ENCODE measurements at places on chromosomes 5 and 9.
A peak's percentile ranks its signal among the peaks of the same experiment; 100 is the strongest.

GRCh38 chr9:115680231-115680630 is 473.4 kb upstream of the PAPPA start:
- DNase-seq = no peak

- DNase-seq = no peak
These were observed 567 bp upstream of the SPIN1 start for GRCh38 chr9:88387552-88388202.

GRCh38 chr5:90718387-90718786 is 159.8 kb downstream of the ADGRV1 start:
- no peak for DNase-seq

DNA sequence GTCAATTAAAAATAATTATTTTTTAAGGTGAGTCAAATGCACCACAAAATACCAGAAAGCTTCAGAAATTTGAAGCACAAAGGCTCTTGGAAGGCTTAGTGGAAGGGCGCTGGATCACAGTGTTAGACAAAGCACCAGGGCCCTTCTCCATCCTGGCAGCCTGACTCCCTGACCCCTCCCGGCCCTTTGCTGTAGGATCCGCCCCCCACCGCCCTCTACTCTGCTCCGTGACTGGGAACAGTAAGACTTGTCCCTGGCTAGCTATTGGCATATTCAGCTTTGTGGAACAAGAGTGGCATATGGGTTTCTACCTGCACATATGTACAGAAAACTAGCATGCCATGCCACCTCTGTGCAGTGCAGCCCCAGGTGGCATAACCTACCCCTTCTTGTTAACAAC is 222.1 kb downstream of the SYK start:
- no peak for DNase-seq

- peak; percentile 12 for DNase-seq
These were observed 28.7 kb downstream of the DNAJC21 start for GRCh38 chr5:34957857-34958690.

- DNase-seq = no peak
These were observed 181.1 kb downstream of the PDZD2 start for GRCh38 chr5:31819926-31820516.

DNA sequence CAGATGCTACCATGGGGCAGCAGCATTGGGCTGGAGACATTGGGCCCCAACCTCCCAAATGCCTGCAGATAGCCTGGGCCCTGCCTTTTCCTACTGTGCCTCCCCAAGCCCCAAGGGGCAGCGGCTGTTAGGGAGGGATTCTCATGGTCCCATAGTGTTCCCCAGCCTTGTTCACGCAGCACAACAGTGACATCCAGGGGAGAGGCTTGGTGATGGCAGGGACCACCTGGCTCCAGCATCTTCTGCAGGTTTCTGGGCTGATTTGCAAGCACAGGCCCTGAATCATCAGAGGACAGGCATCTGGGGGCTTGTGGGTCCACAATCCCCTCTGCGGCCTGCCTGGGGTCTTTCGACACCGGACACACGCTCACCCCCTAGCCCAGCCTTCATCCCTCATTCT is 354.6 kb downstream of the SLIT3 start:
- DNase-seq = no peak

DNA sequence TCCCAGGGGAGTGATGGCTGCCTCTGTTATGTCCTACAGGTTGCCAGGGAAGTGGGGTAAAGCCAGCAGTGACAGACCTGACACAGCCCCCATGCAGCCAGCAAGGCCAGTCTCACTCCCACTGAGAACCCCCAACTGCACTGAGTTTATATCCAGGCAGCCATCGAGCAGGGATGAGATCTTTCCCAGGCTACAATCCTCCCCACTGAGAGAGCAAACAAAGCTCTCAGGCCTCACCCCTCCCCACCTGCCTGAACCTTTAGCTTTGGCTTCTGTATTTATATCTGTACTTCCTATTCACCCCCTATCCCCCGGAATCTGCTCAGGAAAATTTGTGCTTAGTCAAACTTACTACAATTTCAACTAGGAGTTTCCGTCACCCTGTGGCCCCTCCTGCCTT is 284.1 kb downstream of the FAM170A start:
- no peak for DNase-seq

- peak; percentile 52 for DNase-seq
These were observed 45.7 kb upstream of the FAM170A start for GRCh38 chr5:119583684-119584083.

DNA sequence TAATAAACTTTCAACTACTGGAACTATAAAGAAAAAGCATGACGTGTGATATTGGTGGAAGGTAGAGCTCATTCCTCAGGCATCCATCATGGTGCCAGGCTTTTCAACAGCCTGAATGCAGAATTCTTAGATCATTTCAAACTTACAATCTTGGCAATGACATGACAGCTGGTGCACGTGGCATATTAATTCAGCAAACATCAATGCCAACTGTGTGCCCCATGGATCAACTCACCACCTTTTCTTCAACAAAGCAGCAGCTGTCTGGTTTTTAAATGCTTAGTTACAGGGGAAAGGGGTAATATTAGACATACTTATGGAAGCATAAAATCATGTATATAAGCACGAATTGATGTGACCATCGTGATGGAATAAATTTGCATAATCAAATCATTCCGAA is 56.0 kb upstream of the OR13F1 start:
- no peak for DNase-seq

GRCh38 chr5:32390819-32391591 is 53.5 kb downstream of the ZFR start:
- peak; percentile 71 for DNase-seq

GRCh38 chr9:85715587-85715986 is 26.2 kb downstream of the AGTPBP1 start:
- no peak for DNase-seq

GRCh38 chr9:131478421-131478868 is 24.3 kb upstream of the POMT1 start:
- DNase-seq = no peak

- DNase-seq = no peak
These were observed 2.8 kb upstream of the MCC start for GRCh38 chr5:113491022-113491421.

GRCh38 chr5:78411586-78411985 is 51.2 kb downstream of the SCAMP1 start:
- DNase-seq = no peak

- DNase-seq = no peak
These were observed 35.5 kb downstream of the VAV2 start for GRCh38 chr9:133956520-133957076.

DNA sequence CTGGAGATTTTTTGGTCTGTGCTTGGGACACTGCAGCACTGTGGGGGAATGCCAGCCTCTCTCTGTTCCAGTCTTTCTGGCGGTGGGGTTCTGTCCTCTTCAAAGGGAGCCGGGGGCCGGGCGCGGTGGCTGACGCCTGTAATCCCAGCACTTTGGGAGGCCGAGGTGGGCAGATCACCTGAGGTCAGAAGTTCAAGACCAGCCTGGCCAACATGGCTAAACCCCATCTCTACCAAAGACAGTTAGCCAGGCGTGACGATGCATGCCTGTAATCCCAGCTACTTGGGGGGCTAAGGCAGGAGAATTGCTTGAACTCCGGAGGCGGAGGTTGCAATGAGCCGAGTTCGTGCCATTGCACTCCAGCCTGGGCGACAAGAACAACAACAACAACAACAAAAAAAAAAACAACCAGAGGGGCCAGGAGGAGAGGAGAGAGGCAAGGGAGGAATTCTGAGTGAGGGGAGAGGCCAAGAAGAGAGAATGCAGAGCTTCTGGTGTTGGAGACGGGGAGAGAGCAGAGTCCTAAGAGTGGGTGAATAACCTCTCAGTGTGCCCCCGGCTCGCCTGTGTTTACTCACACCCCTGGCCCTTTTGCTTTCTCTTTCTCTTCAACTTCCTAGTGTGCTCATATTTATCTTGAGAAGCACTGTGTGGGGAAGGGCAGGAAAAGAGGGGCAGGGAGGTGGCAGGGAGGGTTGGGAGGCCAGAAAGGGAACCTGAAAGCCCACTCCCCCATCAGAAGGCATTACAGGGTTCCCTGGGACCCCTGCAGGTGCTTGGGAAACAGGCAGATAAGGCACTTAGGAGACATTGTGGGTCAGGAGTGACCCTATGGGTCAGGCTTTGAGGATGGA is 3.2 kb upstream of the SET start:
- no peak for DNase-seq

- DNase-seq = no peak
These were observed 221.2 kb downstream of the TMEM167A start for GRCh38 chr5:82855893-82856550.

DNA sequence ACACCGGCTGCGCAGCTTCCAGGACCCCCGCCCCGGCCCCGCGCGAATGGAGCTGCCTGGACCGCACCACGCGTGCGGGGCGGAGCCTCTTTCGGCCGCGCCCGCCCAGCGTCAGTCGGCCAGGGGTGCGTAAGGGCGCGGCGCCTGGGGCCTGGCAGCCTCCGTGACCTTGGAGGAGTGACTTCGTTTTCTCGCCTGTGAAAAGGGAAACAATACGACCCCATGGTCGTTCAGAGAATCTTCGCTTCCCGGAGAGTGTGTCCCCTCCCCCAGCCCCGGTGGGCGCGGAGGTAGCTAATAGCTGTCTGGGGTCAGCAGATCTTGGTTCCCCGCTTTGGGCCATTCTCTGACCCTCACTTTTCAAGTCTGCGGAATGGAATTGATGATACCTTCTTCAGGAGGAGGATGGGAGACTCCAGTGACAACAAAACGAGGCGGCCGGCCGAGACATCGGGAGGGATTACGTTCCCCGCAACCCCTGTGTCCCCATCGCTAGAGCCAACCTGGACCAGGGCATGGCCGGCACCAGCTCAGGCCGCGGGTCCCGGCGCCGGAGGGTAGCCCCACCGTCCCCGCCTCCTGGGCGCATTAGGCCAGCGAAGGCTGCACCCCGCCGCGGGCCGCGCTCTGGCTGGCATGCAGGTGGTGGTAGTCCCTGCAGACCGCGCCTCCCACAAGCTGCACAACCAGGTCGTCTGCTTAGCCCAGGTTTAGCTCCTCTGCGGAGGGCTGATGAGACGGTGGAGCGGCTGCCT is 5.5 kb upstream of the CDHR2 start:
- no peak for DNase-seq

GRCh38 chr5:143376911-143377813 is 26.3 kb downstream of the NR3C1 start:
- no peak for DNase-seq

GRCh38 chr5:89929834-89930233 is 479.7 kb downstream of the CETN3 start:
- no peak for DNase-seq

DNA sequence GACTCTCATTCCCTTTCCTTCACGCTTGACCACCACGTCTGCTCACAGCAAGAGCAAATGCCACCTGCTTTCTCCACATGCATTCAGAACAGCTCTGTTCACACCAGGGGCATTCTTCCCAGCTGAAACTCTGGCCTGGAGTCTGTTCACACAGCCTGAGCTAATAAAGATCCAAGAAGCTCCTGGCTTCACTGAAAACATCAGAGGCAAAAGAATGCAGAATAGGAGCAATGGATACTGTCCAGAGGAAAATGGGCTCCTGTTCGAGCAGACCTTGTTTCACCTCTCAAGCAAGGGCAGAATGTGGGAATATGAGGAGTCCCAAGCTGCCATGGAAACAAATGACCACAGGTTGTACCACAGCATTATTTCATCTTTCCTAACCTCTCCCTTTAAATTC is 402.7 kb upstream of the TNC start:
- DNase-seq = no peak

- no peak for DNase-seq
These were observed 16.6 kb upstream of the STOM start for GRCh38 chr9:121386442-121387175.

- DNase-seq = no peak
These were observed 224.2 kb downstream of the SNX18 start for GRCh38 chr5:54741711-54742110.

- no peak for DNase-seq
These were observed 205.0 kb downstream of the SLIT3 start for GRCh38 chr5:169095976-169096375.

DNA sequence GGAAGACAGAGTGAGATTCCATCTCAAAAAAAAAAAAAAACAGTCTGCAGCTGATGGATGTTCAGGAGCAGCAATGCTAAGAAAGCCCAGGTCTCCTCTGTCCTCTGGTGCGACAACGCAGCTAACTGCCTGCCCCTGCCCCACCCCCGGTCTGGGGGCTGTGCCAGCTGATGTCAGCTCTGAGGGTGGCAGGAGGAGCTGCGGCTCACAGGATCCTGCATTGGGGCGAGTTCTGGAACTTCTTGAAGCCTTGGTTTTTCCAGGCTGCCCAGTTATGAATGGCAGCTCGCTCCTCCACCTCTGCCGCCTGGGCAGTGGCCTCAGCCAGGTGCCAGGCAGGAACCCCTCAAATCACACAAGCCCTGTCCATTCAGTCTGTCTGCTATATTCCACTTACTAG is 113.5 kb downstream of the ROR2 start:
- no peak for DNase-seq

DNA sequence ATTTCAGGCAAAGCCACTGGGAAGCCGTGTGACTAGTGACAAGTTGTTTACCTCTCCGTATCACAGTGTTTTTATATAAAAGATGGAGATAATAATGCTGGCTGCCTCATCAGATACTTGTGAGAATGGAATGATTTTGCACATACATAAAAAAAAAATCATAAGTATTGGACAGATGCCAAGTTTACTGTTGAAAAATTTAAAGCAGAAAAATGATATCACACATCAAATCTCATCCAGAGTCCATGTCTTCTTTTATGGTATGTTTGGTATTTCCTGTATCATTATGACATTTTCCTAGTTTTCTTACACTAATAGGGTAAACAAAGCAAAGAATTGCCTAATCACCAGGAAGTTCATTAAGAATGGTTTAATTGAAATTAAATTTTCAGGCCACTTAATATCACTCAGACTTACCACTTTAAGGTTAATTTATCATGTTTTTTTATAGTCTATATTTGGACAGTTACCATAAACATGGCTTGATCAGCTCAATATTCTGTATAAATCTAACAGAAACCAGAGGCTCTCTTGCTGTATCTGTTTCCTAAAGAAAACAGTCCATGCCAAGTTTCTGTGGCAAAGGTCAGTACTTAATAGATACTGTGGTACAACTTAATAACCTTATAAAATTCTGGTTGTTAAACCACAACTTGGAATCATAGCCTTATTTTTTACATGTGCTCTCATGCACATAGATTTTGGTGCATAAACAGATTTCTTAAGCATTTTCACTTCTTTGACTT is 656.5 kb upstream of the RIOK2 start:
- DNase-seq = no peak

GRCh38 chr5:60340965-60341471 is 358.9 kb downstream of the DEPDC1B start:
- DNase-seq = no peak

DNA sequence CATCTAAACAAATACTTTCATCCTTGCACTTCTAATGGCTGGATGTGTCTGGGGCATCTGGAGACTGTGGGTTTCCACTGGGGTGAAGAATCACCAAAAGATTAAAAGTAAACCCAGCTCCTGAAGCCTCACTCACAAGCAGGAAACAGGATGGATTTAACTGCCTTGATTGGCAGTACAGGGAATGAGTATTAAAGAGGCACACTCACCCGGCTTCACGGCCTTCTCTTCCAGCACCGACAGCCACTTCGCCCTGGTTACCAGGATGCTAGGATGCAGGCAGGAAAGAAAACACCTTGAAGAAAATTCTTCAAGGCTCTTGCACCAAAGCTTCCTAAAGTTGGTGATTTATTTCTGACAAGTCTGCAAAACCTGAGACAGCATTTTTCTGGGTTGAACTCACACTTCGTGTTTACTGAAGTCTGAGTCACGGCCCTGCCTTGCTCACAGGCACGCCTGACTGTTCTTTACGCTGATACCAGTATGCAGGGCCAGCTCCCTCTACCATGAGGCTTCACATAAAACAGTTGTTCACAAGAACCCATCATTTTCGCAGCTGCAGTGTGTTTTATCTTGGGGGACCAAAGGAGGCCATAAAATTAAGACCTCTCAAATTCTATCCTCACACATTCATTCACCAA is 56.5 kb upstream of the ZNF354A start:
- DNase-seq = peak; percentile 16
